ENCODE measurements at places on chromosomes 7 and 10. TPM values are rescaled to one million over a fixed set of nuclear protein-coding genes. Genes with fewer than 3 reads are reported as not detected.

The CPA4 gene
- total RNA-seq: 2.4 TPM

The SPDYE2 gene
- total RNA-seq: not detected

The SYCE1 gene
- total RNA-seq: not detected

The WDFY4 gene
- total RNA-seq: 5.7 TPM

The COL28A1 gene
- total RNA-seq: 8.1 TPM

The TM9SF3 gene
- total RNA-seq: 90.1 TPM

The HELLS gene
- 39.9 TPM for total RNA-seq

Data from tongue (tissue), 3 donors.